ENCODE measurements at places on chromosomes 4 and X.

DNA sequence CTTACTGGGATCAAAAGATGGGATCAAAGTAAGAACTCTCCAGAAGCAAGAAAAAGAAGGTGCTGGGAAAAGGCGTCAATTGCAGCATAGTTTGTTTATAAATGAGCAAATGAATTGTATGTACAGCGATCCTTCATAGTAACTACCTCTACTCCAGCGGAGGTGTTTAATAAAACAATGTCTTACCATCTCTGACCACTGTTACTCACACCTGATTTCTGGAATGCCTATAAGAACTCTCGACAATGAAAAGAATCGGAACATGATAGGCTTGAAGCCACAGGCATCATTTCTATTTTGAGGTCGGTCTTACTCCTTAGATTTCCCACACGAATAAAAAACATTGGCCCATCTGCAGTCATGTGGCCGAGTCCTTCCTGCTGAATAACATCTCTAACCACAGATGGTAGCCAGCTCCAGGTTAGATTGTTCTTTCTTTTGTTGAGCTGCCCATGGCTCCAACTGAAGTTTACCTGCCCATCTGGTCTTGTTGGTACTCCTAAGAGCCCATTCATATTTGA is 67.6 kb downstream of the CLDN34 start:
- DNase-seq = no peak

DNA sequence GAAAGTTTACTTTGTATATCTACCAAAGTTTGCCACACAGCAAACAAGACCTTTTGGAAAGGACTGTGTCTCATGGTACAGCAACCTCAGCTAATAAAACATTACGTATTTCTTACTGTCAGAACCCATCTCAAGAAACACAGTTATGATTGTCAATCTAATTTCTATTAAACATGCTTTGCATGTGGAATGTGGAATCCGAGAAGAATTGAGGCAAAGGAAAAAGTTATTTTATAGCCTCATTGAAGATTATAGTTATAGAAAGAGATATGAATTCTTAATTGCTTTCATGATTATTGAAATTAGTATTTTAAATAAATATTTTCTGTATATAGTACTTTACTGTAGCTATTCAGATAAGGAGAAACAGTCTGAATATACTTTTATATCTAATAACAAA is 5.4 kb downstream of the PCDH7 start:
- DNase-seq = no peak

DNA sequence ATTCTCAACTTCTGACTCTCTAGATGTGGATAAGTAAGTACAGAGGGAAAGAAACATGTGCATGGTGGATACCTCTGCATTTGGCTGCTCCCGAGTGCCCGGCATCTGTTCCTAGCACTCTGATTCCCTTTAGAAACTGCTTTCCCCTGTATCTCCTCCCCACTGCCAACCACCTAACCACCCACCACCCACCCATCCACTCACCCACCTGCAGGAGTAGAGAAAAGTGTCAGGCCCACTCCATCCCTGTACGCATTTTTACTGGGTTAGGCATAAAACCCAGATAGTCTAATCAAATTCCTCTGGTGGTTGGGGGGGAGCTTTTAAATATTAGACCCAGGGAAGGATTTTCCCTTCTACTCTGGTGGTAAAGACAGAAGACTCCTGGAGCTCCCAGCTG is 63.0 kb downstream of the TMEM154 start:
- DNase-seq = no peak

GRCh38 chr4:122658818-122659295 is 38.0 kb upstream of the IL21 start:
- no peak for DNase-seq

DNA sequence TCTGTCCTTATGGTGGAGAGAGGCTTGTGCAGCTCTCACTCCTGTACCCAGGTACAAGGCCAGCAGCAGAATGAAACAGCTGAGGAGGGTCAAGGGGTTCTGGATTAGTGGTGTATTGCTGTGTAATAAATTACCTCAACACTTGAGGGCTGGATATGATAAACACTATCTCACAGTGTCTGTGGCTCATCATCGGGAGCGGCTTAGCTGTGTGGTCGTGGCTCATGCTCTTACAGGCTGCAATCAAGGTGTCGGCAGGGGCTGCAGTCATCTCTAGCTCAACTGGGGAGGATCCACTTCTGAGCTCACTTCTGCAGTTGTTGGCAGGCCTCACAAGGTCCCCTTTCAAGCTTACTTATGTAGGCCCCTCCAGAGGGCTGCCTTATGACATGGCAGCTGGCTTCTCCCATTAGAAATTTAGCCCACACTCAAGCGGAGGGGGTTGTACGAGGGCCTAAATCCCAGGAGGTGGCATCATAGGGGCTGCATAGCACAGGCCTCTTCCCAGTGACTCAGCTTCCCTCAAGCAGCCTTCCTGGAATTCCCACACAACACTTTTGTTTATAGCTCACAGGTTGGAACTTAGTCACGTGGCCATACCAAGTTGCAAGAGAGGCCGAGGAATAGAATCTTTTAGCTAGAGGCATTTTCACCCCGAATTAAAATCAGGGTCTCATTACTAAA is 148.2 kb upstream of the RPS6KA3 start:
- no peak for DNase-seq

- DNase-seq = no peak
Measured at GRCh38 chrX:65671966-65672365, 4.5 kb downstream of the MSN start.

- DNase-seq = no peak
Measured at GRCh38 chr4:31573554-31573953, 853.4 kb downstream of the PCDH7 start.

DNA sequence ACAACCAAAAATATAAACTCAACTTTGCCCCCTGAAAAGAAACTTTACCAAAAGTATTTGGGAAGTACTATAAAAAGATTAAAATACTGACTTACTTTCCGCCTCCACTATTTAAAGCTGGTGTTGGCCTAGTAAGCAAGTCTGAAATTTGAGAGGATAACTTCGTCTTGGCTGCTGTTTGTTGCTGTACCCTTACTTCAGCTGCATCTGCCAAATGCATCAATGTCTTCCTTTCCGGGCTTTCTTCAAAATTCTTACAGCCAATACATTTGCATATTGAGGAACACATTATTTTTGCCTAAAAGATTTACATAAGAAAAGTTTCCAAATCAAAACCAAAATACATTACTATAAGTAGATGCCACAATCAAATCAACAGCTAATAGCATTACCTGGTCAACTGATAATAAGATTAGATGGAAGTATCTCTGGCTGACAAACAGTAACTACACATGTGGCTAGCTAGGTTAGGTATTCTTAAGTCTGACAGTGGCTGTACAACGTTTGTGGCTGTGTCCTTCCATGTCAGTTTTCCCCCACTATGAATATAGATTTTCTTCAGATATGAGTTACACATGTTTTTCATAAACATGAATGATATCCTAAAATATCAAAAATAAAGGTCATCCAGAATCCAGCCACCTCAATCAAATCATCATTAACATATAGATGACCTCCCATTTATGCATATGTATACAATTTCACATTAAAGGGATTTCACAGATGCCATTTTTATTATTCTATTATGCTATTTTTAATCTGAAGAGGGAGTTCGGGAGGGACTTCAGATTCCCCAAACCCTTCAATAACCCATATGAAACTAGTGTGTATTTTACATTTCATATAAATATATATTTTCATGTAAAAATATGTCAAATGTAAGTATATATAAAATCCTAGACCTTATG is 30.6 kb downstream of the THAP9 start:
- DNase-seq = no peak

GRCh38 chrX:46573892-46574773 is 568 bp downstream of the CHST7 start:
- DNase-seq = peak; percentile 32

- no peak for DNase-seq
Measured at GRCh38 chrX:1596676-1597344, 5.4 kb downstream of the AKAP17A start.

DNA sequence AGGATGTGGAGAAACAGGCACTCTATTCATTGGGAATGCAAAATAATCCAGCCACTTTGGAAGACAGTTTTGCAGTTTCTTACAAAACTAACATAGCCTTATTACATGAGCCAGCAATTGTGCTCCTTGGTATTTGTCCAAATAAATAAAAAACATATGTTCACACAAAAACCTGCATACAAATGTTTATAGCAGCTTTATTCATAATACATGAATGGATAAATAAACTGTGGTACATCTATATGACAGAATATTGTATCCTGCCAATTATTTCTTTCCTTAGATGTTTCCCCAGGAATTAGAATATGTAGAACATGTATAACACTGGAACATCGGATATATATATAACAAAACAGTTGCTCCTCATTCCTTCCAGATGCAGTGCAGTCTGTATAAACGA is 57.7 kb upstream of the VEGFC start:
- no peak for DNase-seq

GRCh38 chr4:86050496-86050895 is 309.4 kb downstream of the MAPK10 start:
- DNase-seq = no peak

DNA sequence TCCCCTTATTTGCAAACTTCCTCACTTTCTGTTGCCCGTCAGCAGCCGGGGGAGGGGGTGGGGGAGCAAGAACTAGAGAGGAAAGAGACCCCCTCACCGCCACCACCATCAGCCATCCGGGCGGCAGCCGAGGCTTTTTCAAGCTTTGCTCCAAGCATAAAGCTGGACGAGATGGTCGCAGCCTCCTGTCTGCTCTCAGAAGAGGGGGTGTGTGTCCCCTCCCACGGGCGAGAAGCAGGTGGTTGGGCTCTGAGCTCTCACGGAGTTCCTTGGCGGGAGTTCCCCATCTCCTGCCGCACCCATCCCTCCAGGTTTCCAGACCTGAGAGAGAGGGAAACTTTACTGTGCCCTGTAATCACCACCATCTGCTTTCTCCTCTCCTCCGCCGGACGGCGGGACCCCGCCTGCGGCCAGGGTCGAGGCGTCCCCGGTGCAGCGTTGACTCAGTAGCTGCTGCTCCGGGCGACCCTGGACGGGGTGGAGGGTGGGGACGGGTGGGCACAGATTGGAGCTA is 4.7 kb upstream of the ARX start:
- no peak for DNase-seq

DNA sequence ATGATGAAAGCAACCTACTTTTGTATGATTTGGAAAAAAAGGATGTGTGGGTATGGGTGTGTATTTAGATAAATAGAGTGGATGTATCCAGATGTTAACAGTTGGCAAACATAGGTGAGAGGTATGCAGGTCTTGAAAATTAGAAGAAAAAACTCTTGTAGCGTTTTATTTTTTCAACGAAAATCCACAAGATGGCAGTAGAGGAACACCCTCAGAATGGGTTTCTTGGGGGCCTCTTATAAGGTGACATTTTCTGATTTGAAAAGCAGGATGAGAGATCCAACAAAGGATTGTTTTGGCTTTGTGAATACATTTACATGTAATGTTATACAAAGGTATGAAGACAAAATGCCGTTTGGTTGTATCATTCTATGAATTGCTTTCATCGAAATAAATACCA is 68.3 kb downstream of the FMR1NB start:
- DNase-seq = no peak

- no peak for DNase-seq
Measured at GRCh38 chrX:37470711-37471110, 100.8 kb upstream of the LANCL3 start.

DNA sequence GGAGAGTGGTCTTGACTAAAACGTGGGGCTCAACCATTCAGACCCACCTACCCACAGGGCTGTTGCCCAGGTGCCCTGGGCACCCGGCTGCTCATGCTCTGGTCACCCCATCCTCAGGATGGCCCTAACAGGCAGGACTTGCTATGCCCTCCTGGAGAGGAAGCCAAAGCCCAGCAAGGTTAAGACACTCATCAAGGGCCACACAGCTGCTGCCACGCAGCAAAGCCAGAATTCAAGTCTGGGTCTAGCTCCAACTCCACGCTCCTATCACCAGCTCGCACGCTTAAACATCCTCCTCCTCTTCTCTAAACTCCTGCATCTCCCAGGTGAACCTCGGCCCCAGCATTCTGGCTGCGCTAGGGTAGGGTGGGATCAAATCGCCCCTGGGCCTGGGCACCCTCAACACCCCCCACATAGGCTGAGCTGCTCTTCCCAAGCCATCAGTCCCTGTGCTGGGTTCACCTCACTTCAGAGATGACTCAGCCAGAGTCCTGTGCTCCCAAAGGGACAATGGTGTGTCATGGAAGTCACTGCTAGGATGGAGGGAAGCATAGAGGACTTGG is 54.1 kb downstream of the PPP2R2C start:
- no peak for DNase-seq

DNA sequence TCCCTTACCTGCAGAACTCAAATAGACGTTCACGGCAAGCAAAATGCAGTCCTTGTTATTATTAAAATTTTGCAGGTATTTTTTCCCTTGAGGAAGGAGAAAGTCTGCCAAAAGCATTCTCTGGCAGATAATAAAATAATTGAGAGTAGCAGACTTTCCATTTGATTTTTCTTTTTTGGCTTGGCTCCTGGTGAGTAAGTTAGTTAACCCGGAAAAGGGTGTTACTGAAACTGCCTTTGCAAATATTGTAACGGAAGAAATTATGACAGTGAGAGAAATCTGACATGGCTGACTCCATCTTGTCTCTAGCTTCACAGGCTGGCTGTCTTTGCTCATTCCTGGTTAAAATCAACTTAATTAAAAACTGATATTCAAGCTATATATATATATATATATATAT is 100.5 kb downstream of the GPR143 start:
- DNase-seq = no peak

DNA sequence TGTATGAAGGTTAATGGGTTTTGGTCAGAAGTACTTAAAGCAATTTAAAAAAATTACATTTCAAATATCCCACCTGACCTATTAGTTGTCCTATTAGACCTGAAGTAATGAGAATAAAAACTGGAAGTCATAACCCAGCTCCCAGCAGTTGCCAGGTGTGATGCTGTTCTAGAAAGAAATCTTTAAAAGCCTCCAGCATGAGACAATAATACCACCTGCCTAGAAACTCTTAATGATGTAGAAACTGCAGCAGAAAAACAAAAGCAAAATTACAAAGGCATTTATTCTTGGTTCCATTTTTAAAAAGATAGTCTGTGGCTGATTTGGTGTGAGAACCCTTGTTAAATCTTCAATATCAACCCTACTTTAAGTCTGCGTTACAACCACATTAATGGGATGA is 1137.7 kb upstream of the TENM3 start:
- DNase-seq = no peak
